ENCODE measurements at places on chromosomes 6 and 20.

DNA sequence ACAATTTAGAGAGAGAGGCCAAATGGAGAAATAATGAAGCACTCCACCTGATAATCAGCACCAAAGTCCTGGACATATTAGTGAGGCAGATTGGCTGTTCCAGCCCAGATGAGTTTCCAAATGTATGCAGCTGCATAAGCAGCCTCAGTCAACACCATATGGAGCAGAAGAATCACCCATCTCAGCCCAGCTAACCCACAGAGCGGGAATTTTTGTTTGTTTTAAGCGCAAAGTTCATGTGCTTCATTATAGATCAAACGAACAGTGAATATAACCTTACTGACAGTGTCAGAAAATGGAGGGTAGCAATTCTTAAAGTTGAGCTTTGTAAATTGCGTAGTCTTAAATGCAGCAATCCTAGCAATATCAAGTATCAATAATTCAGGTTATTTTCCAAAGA, 234.0 kb upstream of the CEP162 start:
- no peak for DNase-seq

DNA sequence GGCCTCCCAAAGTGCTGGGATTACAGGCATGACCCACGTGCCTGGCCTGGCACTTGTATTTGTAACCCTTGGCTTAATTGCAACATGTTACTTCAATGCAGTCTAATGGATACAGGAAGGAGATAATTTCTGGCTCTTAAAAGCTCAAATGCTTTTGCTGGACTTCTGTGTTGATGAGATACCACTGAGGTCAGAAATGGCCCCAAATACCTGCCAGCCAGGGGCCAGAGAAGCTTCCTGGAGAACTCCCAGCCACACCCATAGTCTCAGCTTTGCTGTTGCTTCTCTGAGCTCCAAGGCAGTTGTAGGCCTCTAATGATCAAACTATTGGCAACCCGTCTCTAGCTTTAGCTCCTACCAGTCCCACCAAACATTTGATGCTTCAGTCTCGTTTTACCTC, 14.2 kb upstream of the ZNFX1 start:
- DNase-seq = no peak

- DNase-seq = no peak
Observed at GRCh38 chr20:48003021-48003420, 217.7 kb upstream of the SULF2 start.

DNA sequence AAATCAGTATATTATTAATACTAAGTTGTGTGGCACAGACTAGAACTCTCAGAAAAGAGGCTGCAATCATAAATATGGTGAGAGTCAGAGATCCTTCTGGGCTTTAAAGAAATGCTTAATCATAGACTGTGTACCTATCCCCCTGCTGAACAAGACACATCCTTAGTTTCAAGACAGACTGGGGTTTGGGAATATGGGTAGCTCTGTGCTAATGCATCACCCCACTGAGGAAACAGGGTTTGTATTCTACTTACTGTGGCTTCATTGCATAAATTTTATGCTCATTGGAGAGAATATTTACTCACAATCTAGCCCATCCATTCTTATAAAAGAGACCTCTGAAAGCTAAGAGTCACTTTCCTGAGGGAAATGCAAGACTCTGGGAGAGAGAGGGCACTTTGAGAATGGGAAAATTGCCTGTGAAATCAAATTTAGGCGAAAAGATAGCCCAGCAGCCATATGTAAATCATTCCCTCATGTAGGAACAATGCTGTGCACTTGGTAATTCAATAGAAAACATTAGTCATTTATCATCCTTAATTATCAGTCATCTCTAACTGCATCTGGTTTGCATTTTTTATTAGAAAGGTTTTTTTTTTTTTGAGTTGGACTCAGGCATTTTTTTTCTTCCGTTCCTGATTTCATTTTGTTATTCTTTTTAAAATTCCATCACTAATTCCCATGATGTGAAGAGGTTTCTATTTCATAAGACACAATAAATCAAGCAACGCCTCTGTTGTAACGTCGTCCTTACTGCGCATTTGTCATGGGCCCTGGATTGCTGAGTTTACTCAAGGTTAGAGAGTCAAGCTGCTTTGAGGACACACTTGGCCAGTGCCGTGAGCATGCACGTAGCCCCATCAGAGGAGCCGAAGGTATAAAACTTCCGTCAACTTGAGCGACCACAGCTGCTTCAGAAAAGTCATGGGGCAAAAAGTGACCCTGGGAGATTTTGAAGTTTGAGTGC, 91.8 kb downstream of the TRMT11 start:
- DNase-seq = no peak

DNA sequence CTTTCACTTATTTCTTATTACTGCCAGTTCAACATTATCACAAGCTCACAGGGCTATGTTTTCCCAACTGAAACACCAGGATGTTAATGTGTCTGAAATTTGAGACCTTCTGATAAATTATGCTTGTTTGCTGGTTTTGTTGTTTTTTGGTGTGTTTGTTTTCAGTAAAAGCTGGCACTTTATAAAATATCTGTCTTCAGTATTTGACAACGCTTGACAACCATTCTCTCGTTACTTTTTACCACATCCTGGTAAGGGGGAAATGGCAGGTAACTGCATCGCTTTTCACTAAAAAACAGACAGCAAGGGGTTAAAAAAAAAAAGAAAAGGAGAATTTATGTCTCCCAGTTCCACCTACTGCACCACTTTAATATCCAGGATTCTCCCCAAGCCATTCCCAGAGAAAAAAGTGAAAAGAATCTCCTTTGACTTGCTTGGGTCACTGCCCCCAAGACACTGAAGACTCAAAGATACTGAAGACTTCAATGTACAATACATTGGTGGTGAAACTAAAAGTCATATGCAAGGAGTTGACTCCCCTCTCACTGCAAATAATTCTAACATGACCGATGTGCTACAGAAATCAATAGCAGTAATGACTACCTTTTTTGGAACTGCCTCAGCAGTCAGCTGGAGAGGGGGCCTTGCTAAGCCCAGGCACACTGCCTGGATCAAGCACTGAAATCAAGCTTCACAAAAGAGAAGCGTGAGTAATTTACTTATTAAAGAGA, 88.9 kb downstream of the HIVEP2 start:
- DNase-seq = peak; percentile 40

- DNase-seq = no peak
Observed at GRCh38 chr6:159033160-159034049, 11.4 kb downstream of the TAGAP start.

GRCh38 chr6:67814262-67814661, 820.8 kb upstream of the ADGRB3 start:
- no peak for DNase-seq

- DNase-seq = no peak
Observed at GRCh38 chr6:35209622-35210247, 4.0 kb upstream of the SCUBE3 start.

DNA sequence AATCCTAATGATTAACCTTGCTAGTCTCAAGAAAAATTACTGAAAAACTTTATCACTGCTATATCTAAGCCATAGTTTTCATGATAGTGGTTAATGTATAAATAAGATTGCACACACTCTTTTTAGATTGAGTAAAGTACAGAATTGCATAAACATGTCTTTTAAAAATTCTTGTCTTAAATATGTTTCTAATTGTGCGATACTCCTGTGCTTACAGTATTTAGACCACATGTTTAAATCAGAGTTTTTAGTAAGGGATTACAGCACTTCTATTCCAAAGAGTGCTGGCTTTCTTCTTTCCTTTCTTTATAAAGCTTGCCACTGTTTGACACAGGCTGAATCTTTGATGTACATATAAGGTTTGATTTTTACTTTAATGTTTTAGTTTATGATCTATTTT, 36.8 kb upstream of the RGS17 start:
- DNase-seq = no peak

All from CD4-positive, alpha-beta T cell treated with Interleukin-6 at 100 ng/mL for 8 hours (primary cell).